ENCODE measurements at places on chromosomes 11 and 22.

DNA sequence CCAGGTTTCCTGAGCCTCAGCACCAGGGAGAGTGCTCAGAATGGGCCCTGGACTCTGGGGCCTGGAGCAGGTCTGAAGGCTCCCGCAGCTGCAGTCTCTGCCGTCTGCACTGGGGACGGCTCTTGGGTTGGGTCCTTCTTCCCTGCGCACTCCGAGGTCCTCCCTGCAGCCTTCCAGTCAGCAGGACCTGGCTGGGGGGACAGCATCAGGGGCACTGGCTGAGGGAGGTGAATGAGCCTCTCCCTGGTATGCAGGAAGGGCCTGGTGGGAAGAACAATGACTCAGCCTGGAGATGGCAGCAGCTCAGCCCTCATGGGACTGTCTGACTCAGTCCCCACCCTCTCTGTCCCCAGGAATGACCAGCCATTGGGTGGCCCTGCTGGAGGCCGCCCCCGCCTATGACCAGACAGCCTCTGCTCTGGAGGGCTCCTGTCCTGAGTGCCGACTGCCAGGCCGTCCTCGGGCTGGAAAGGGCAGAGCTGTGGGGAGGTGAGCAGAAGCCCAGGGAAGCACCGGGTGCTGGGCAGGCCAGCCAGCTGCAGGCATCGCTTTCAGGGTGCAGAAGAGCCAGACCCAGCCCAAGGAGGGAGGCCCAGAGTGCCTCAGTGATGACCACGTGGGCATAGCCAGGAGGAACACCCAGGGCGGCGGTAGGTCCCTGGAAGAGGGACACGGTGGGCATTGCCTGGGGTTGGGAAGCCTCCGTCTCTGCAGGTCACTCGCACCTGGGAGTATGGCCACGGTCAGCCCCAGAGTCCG is 455.0 kb downstream of the BRD1 start:
- no peak for DNase-seq
- no peak overlapping the region for H3K4me3 ChIP-seq
- no peaks in the 10 kb centered on the region for H3K36me3 ChIP-seq
- peaks cover 10% of the 10 kb centered on the region for H3K4me1 ChIP-seq
- no peak overlapping the region for H3K27ac ChIP-seq

DNA sequence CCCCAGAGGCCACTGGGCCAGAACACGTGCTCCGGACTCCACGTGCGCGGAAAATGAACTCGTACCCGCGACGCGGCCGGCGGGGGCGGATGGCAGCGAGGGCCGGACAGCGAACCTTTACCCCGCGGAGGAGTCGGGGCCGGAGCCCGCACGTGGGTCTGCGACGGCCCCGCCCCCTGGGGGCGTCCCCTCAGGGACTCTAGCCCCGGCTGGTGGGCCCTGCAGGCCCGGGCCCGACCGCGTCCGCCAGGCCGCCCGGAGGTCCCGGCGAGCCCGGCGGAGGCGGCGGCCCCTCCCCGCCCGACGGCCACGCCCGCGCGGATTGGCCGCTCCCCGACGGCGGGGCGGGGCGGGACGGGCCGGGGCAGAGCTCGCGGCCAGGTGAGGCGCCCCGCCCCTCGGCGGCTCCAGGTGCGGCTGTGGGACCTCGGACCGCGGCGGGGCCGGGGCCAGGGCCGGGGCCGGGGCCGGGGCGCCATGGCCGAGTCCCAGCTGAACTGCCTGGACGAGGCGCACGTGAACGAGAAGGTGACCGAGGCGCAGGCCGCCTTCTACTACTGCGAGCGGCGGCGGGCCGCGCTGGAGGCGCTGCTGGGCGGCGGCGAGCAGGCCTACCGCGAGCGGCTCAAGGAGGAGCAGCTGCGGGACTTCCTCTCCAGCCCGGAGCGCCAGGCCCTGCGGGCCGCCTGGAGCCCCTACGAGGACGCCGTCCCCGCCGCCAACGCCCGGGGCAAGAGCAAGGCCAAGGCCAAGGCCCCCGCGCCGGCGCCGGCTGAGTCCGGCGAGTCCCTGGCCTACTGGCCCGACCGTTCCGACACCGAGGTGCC is at the start of gene FAM83F:
Gene FAM83F (plus strand): TSS at position 389 of the 827 bp plus-strand sequence. CDS start 89 bp downstream, at position 478.
- H3K27me3 ChIP-seq: peaks cover 70% of the 10 kb centered on the region
- peaks cover 31% of the 10 kb centered on the region for H3K4me1 ChIP-seq
- H3K36me3 ChIP-seq: peaks cover 3% of the 10 kb centered on the region

DNA sequence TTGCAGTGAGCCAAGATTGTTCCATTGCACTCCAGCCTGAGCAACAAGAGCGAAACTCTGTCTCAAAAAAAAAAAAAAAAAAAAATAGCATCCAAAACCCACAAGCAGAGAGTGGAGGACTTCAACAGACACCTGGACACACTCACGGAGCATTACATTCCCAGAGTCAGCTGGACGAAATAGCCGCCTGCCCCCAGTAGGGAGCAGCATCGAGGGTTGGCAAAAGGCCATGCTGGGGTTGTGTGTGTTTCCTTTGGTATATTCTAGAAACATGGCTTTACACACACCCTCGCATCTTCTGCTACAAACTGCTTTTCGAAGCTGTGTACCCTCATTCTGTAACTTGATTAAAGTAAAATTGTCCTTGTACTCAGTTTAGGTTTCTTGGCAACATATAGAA is 5.3 kb downstream of the ADA2 start:
- H3K27ac ChIP-seq: no peak overlapping the region
- DNase-seq: no peak
- H3K4me1 ChIP-seq: no peaks in the 10 kb centered on the region
- H3K36me3 ChIP-seq: no peaks in the 10 kb centered on the region

DNA sequence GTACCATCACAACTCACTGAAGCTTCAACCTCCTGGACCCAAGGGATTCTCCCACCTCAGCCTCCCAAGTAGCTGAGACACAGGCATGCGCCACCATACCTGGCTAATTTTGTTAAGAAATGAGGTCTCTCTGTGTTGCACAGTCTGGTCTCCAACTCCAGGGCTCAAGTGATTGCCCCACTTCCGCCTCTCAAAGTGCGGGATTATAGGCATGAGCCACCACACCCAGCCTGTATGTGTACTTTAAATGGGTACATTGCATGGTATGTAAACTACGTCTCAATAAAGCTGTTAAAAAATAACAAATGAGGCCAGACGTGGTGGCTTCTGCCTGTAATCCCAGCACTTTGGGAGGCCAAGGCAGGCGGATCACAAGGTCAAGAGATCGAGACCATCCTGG is 36.2 kb upstream of the DDX6 start:
- DNase-seq: no peak
- no peaks in the 10 kb centered on the region for H3K36me3 ChIP-seq
- peaks cover 2% of the 10 kb centered on the region for H3K27me3 ChIP-seq
- no peak overlapping the region for H3K27ac ChIP-seq
- no peak overlapping the region for H3K4me3 ChIP-seq
- H3K4me1 ChIP-seq: no peaks in the 10 kb centered on the region

- H3K4me3 ChIP-seq: no peak overlapping the region
- no peaks in the 10 kb centered on the region for H3K4me1 ChIP-seq
Measured at GRCh38 chr11:65932558-65932919, 12.7 kb upstream of the TSGA10IP start.

DNA sequence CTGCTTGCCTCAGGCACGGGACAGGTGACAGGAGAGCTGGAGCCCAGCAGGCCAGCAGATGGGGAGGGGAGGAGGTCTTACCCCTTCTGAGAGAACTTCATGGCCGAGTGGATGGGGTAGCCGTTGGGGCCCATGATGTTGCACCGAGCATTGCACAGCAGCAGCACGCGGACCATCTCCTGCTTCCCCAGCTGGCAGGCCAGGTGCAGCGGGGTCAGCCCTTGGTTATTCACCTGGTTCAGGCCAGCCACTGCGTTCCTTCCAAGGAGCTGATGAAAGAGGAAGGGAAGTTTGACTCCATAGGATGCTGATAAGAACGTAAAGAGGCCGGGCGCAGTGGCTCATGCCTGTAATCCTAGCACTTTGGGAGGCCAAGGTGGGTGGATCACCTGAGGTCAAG is 29.4 kb upstream of the BAIAP2L2 start:
- H3K4me1 ChIP-seq: peaks cover 7% of the 10 kb centered on the region
- no peak overlapping the region for H3K27ac ChIP-seq
- H3K4me3 ChIP-seq: no peak overlapping the region
- no peaks in the 10 kb centered on the region for H3K27me3 ChIP-seq
- H3K36me3 ChIP-seq: peaks cover 9% of the 10 kb centered on the region

GRCh38 chr11:1511937-1512496 is 25.4 kb upstream of the MOB2 start:
- H3K4me3 ChIP-seq: no peak overlapping the region
- no peak overlapping the region for H3K27ac ChIP-seq
- DNase-seq: no peak
- peaks cover 34% of the 10 kb centered on the region for H3K4me1 ChIP-seq

- DNase-seq: peak; percentile 63
- H3K4me1 ChIP-seq: peaks cover 77% of the 10 kb centered on the region
- peak overlapping the region; percentile 53 for H3K27ac ChIP-seq
Measured at GRCh38 chr11:1876361-1877063, 15.2 kb downstream of the PRR33 start.

DNA sequence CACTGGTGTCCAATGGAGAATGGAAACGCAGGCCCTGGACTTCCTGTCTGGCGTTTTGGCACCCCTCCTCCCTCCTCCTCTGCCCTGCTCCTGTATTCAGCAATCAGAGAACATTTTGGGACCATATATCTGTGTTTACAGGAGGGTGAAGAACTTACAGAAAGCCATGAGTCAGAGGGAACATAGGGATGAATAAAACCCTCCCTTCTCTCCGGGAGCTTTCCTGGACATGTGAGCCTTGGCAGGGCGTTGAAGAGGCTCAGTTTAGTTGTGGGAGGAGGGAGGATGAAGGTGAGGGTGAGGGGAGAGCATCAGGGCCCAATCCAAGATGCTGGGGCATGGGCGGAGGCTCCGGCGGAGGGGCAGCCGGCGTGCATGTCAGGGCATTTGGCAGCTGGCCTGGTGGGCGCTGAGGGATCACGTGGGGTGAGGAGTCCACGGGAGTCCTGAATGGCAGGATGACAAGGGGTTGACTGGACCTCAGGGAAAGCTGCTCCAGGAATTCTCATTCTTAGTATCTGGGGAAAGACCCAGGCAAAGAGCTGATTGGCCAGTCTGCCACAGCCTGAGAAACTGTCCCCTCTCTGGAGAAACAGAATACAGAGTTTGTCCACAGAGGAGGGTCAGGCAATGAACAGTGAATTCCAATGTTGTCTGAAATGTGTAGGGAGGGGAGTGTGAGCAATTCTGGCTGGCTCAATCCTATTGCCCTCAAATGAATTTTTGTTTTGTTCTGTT is 28.9 kb downstream of the MICAL2 start:
- peaks cover 4% of the 10 kb centered on the region for H3K36me3 ChIP-seq
- H3K4me1 ChIP-seq: peaks cover 23% of the 10 kb centered on the region
- H3K27me3 ChIP-seq: no peaks in the 10 kb centered on the region
- H3K27ac ChIP-seq: peak overlapping the region; percentile 54

- H3K27me3 ChIP-seq: peaks cover 46% of the 10 kb centered on the region
- H3K4me1 ChIP-seq: no peaks in the 10 kb centered on the region
- no peak overlapping the region for H3K27ac ChIP-seq
- no peak overlapping the region for H3K4me3 ChIP-seq
- peaks cover 3% of the 10 kb centered on the region for H3K36me3 ChIP-seq
Measured at GRCh38 chr11:13019313-13019712, 10.2 kb downstream of the RASSF10 start.

- no peak overlapping the region for H3K27ac ChIP-seq
- H3K4me3 ChIP-seq: no peak overlapping the region
- H3K4me1 ChIP-seq: peaks cover 24% of the 10 kb centered on the region
- H3K36me3 ChIP-seq: peaks cover 57% of the 10 kb centered on the region
- DNase-seq: no peak
Measured at GRCh38 chr22:31332010-31332409, 14.1 kb downstream of the PATZ1 start.

GRCh38 chr22:40203572-40203971 is 25.8 kb downstream of the TNRC6B start:
- H3K4me3 ChIP-seq: no peak overlapping the region
- H3K27ac ChIP-seq: no peak overlapping the region
- no peak for DNase-seq
- H3K4me1 ChIP-seq: peaks cover 11% of the 10 kb centered on the region

- no peak overlapping the region for H3K27ac ChIP-seq
- H3K4me3 ChIP-seq: no peak overlapping the region
- DNase-seq: no peak
- peaks cover 35% of the 10 kb centered on the region for H3K4me1 ChIP-seq
Measured at GRCh38 chr11:11982975-11983374, 25.5 kb downstream of the DKK3 start.

- peaks cover 27% of the 10 kb centered on the region for H3K4me1 ChIP-seq
- DNase-seq: peak; percentile 59
- H3K36me3 ChIP-seq: peaks cover 34% of the 10 kb centered on the region
Measured at GRCh38 chr11:47464483-47464882, 15.5 kb upstream of the RAPSN start.

GRCh38 chr11:111305162-111305802 is 6.9 kb downstream of the POU2AF3 start:
- H3K4me3 ChIP-seq: no peak overlapping the region
- H3K27me3 ChIP-seq: peaks cover 58% of the 10 kb centered on the region
- no peaks in the 10 kb centered on the region for H3K36me3 ChIP-seq

DNA sequence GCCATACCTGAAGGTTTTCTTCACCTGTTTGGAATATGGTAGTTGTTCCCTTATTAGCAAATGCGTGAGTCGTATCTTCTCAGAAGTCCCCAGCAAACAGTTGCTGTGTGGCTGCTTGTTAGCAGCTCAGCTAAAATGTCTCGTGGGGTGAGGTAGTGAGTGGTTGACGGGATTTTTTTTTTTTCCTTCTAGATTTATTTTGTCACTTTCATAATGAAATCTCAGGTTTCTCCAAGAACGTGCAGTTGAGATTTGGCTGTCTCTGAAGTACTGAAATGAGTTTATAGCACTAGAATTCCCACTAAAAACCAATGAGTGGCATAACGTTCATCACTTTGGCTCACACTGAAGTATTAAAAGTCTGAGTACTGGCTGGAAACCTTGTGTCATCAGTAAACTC is 16.8 kb downstream of the RCN1 start:
- H3K4me3 ChIP-seq: no peak overlapping the region
- H3K4me1 ChIP-seq: peaks cover 3% of the 10 kb centered on the region
- DNase-seq: no peak
- no peaks in the 10 kb centered on the region for H3K27me3 ChIP-seq
- H3K36me3 ChIP-seq: peaks cover 4% of the 10 kb centered on the region

- H3K4me1 ChIP-seq: peaks cover 2% of the 10 kb centered on the region
- H3K4me3 ChIP-seq: no peak overlapping the region
- peak; percentile 62 for DNase-seq
- no peaks in the 10 kb centered on the region for H3K36me3 ChIP-seq
Measured at GRCh38 chr22:29245626-29246385, 22.0 kb downstream of the RHBDD3 start.

GRCh38 chr11:76789443-76789719 is 6.2 kb downstream of the TSKU start:
- peaks cover 57% of the 10 kb centered on the region for H3K4me1 ChIP-seq
- H3K27me3 ChIP-seq: no peaks in the 10 kb centered on the region
- no peak overlapping the region for H3K27ac ChIP-seq

- peaks cover 29% of the 10 kb centered on the region for H3K4me1 ChIP-seq
- H3K36me3 ChIP-seq: no peaks in the 10 kb centered on the region
- H3K27ac ChIP-seq: no peak overlapping the region
- H3K27me3 ChIP-seq: peaks cover 25% of the 10 kb centered on the region
- DNase-seq: no peak
- H3K4me3 ChIP-seq: no peak overlapping the region
Measured at GRCh38 chr11:2586087-2586792, 113.6 kb downstream of the KCNQ1OT1 start.

Measured in mesenchymal stem cell (in vitro differentiated cells and primary cell).